ENCODE measurements at places on chromosomes 7 and 10. TPM values are rescaled to one million over a fixed set of nuclear protein-coding genes. Genes with fewer than 3 reads are reported as not detected.

Gene PNLIPRP3
- polyA plus RNA-seq: not detected

Gene ATP5MK
- 222 TPM for polyA plus RNA-seq

DNA sequence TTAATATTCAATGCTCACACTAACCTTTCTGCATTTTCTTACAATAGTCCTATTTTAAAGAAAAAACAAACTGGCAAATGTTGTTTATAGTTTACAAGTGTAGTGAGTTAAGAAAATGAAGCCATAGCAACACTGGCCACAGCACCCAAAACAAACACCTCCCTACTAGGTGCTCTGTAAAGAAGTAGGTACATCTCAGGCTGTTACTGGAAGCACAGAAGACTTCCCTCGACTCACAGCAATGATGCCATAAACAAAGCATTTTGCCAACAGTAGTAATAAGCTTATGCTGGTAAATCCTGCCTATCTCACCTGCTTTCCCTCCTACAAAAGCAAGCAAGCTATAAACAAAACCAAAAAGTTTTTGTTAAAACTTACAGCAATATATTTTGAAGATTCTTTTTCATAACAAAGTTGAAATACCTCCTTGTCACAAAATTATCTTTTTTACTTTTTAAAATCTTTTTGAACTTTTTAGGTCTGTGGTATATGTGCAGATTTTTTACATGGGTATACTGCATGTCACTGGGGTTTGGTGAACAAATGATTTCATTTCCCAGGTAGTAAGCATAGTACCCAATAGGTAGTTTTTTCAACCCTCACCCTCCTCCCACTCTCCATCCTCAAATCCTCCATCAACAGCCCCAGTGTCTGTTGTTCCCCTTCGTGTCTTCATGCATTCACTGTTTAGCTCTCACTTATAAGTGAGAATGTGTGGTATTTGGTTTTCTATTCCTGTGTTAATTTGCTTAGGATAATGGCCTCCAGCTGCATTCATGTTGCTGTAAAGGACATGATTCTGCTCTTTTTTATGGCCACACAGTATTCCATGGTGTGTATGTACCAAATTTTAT lies 28.4 kb downstream of the COA1 start:
- H3K27ac ChIP-seq: no peak overlapping the region
- no peak for DNase-seq
- H3K27me3 ChIP-seq: no peaks in the 10 kb centered on the region
- H3K4me1 ChIP-seq: no peaks in the 10 kb centered on the region
- H3K4me3 ChIP-seq: no peak overlapping the region
- peaks cover 9% of the 10 kb centered on the region for H3K36me3 ChIP-seq

Gene CD36
- 321 TPM for polyA plus RNA-seq

- no peaks in the 10 kb centered on the region for H3K27me3 ChIP-seq
- no peak overlapping the region for H3K27ac ChIP-seq
- no peak for DNase-seq
- H3K4me3 ChIP-seq: no peak overlapping the region
Observed at GRCh38 chr7:13724977-13725566, 264.4 kb downstream of the ETV1 start.

DNA sequence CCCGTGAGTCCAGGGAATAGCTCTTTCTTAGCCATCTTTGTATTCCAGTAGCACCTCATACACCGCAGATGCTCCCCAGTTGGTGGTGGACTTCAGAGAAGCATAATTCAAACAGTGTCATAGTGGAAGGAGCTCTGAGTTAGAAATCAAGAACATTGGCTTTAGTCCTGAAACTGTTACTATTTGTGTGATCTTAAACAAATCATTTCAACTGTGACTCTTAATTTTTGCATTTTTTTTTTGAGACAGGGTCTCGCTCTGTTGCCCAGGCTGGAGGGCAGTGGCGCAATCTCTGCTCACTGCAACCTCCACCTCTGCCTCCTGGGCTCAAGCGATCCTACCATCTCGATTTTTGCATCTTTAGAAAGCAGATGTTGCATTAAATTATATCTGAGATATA lies 1.8 kb downstream of the BPGM start:
- H3K4me3 ChIP-seq: no peak overlapping the region
- peaks cover 9% of the 10 kb centered on the region for H3K4me1 ChIP-seq
- no peak for DNase-seq
- no peaks in the 10 kb centered on the region for H3K27me3 ChIP-seq

- H3K4me1 ChIP-seq: peaks cover 80% of the 10 kb centered on the region
- H3K27ac ChIP-seq: peak overlapping the region; percentile 75
- no peak overlapping the region for H3K4me3 ChIP-seq
- H3K36me3 ChIP-seq: peaks cover 34% of the 10 kb centered on the region
- no peaks in the 10 kb centered on the region for H3K27me3 ChIP-seq
Observed at GRCh38 chr10:70432101-70432500, 9.4 kb downstream of the NODAL start.

Gene CCM2
- polyA plus RNA-seq: 46.3 TPM

Gene NUTM2D
- 5.8 TPM for polyA plus RNA-seq

Gene TSPAN15
- polyA plus RNA-seq: 54.4 TPM

DNA sequence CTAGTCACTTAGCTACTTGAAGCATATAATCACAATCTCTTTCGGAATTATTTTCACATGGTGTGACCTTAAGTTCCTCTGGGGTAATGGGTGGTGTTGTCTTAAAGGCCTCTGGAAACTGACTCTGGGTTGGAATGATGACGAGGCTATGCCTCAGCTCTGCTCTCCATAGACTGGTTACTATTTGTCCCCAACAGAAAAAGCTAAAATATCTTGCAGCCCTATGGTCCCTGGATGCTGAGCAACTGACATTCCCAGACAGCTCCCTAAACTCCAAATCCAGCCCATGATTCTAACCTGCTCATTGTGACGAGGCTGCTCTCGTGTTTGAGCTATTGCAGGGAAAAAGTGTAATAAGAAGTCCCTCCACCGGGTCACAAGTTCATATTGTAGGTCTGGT lies 51.6 kb downstream of the HBP1 start:
- no peaks in the 10 kb centered on the region for H3K27me3 ChIP-seq
- no peak overlapping the region for H3K27ac ChIP-seq

DNA sequence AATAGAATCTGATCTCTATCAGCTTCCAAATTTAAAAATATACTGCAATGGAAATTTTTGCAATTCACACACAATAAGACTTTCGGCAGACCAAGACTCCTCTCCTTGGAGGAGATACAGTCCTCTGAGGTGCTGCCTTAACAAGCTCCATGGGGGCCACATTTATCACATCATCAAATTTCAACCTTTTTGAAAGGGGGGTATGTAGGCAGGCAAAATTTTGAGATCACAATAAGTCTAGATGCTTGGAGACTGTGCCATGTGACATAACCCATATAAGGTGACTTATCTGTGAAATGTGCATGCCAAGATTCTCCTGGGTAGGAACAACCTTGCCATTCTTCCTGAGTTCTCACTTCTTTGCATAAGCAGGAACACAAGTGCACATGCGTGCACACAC lies at the start of gene OR2A12:
TSS of gene OR2A12 (plus strand) at position 301 of the 400 bp plus-strand sequence. CDS start 8,830 bp downstream, outside the sequence.
- no peaks in the 10 kb centered on the region for H3K36me3 ChIP-seq
- H3K4me1 ChIP-seq: no peaks in the 10 kb centered on the region
- no peak for DNase-seq
- no peak within 1 kb of the TSS for H3K4me3 ChIP-seq

Gene FEZF1
- polyA plus RNA-seq: not detected

- no peak for DNase-seq
- no peak overlapping the region for H3K4me3 ChIP-seq
- no peaks in the 10 kb centered on the region for H3K4me1 ChIP-seq
- H3K27me3 ChIP-seq: no peaks in the 10 kb centered on the region
- H3K36me3 ChIP-seq: peaks cover 72% of the 10 kb centered on the region
Observed at GRCh38 chr7:155774947-155775346, 37.3 kb downstream of the SHH start.

- no peaks in the 10 kb centered on the region for H3K27me3 ChIP-seq
- no peaks in the 10 kb centered on the region for H3K36me3 ChIP-seq
- DNase-seq: no peak
- H3K27ac ChIP-seq: no peak overlapping the region
- no peak overlapping the region for H3K4me3 ChIP-seq
Observed at GRCh38 chr7:117809958-117810357, 63.3 kb downstream of the CTTNBP2 start.

DNA sequence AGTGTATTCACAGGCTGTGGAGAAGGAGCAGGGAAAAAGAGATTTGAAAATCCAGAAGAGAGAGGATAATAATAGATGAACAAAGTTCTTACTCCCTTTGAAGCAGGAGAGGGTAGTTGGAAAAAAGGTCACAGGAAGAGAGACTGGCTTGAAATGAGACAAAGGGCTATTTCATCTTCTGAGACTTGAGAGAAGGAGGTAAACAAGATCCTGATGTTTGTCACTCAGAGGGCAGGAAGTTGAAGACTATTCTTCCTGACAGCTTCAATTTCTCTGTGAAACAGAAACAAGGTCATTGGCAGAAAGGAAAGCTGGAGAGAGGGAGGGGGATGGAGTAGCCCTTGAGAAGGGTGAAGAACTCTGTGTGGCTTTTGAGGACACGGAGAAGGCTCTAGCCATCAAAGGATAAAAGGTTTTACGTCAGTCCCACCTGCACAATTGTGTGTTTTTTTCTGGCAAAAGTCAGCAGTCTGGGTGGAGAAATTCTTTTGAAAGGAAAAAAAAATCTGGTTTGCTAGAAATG lies 216.1 kb upstream of the STEAP4 start:
- no peaks in the 10 kb centered on the region for H3K36me3 ChIP-seq
- H3K27me3 ChIP-seq: no peaks in the 10 kb centered on the region
- H3K27ac ChIP-seq: no peak overlapping the region
- no peak for DNase-seq
- no peak overlapping the region for H3K4me3 ChIP-seq

Gene MEIG1
- polyA plus RNA-seq: 0.87 TPM

Gene FUOM
- 8.4 TPM for polyA plus RNA-seq

- H3K36me3 ChIP-seq: peaks cover 8% of the 10 kb centered on the region
- DNase-seq: no peak
- no peaks in the 10 kb centered on the region for H3K27me3 ChIP-seq
- H3K27ac ChIP-seq: no peak overlapping the region
Observed at GRCh38 chr7:111729483-111729882, 167.2 kb upstream of the IMMP2L start.

GRCh38 chr10:26805567-26806245 lies 55.1 kb downstream of the ABI1 start:
- H3K27me3 ChIP-seq: no peaks in the 10 kb centered on the region
- no peaks in the 10 kb centered on the region for H3K36me3 ChIP-seq

GRCh38 chr10:97782455-97783228 lies 10.8 kb upstream of the SFRP5 start:
- H3K36me3 ChIP-seq: no peaks in the 10 kb centered on the region

Gene CYP2C19
- polyA plus RNA-seq: not detected
